ENCODE measurements at places on chromosomes 16 and 17.

DNA sequence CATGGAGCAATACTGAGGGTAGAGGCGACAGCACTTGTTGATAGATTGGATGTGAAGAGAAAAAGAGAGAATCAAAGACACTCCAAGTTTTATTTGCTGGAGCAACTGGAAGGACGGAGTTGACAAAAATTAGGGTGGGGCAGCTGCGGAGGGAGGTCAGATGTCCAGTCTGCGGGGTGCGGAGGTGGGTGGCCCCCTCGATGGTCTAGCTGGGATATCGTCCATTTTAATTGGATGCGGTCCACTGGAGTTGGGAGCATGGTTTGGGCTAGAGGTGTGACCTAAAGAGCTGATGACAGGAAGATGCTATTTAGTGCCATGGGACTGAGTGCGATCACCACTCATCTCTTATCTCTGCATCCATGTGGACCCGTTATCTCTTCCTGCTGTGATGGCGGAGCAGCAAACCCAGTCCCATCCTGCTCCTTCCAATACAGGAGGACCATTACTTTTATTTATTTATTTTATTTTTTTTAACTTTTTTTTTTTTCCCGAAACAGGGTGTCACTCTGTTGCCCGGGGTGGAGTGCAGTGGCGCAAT, 48.3 kb upstream of the CBX4 start:
- no peak for DNase-seq

DNA sequence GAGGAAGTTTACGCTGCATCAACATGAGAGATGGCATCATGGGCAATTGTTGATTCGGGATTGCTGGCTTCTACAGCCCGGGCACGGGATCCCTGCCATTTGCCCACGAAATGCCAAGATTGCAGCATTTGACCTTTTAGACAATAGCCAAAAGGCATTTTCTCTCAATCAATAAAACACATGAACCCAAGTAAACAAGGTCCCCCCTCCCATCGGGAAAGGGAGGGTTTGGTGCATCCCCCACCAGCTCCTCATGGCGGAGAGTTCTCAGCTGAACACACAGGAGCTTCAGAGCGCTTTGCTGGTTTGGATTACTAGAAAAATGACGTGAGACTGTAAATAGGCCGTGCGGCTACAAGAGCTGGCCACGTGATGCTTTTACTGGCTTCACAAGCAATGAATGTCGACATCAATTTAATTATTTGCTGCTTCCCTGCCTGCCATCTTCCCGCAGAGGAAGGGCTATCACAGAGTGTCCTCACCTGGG, 147.6 kb downstream of the C16orf95 start:
- no peak for DNase-seq

- no peak for DNase-seq
Measured at GRCh38 chr16:19239511-19240155, 45.9 kb upstream of the CLEC19A start.

- DNase-seq, result no peak
Measured at GRCh38 chr16:24699151-24699723, 30.2 kb upstream of the TNRC6A start.

Data from LoVo (cell line).